ENCODE measurements at places on chromosomes 12 and 14.
A peak's percentile ranks its signal among the peaks of the same experiment; 100 is the strongest.

DNA sequence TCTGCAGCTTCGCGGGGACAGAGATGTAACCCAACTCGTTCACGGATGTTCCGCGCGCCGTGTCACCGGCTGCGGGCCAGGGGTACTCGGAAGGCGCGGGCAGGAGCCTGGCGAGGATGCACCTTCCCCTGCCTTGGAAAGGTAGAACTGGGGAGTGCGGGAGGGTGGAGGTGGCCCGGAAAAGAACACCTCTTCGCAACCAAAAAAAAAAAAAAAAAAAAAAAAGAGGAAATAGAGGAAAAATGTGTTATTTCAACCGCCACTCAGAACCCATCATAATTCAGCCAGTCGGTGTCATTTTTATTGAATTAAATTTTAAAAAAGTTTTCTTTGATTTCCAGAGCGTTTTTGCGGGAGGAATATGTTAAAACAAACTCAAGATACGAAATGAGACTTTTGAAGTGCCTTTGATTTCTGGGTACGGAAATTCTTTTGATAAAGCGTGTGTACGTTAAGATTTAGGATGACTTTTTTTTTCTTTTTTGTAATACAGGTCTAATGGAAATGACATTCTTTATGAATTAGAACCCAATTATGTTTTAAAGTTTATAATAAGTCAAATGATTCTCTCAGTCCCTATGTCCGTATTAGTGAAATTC lies 8.9 kb downstream of the CDKN1B start:
- DNase-seq: no peak

DNA sequence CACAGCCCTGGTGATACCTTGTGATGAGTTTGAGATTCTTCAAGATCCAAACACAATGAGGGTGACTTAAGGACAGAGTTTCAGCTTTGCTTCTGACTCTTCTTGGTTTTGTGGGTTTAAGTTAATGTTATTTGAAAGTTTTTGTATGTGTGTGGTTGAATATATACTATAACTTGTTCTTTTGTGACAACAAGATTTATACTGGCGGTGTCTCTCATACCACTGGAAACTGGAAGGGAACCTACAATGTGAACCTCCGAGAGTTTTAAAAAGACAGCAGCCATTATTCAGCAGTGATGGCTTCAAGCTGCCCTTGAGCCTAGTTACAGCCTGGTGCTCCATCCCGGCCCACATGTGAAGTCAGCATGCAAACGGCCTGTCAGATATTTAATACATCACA lies 87.9 kb upstream of the IGF1 start:
- no peak for DNase-seq

DNA sequence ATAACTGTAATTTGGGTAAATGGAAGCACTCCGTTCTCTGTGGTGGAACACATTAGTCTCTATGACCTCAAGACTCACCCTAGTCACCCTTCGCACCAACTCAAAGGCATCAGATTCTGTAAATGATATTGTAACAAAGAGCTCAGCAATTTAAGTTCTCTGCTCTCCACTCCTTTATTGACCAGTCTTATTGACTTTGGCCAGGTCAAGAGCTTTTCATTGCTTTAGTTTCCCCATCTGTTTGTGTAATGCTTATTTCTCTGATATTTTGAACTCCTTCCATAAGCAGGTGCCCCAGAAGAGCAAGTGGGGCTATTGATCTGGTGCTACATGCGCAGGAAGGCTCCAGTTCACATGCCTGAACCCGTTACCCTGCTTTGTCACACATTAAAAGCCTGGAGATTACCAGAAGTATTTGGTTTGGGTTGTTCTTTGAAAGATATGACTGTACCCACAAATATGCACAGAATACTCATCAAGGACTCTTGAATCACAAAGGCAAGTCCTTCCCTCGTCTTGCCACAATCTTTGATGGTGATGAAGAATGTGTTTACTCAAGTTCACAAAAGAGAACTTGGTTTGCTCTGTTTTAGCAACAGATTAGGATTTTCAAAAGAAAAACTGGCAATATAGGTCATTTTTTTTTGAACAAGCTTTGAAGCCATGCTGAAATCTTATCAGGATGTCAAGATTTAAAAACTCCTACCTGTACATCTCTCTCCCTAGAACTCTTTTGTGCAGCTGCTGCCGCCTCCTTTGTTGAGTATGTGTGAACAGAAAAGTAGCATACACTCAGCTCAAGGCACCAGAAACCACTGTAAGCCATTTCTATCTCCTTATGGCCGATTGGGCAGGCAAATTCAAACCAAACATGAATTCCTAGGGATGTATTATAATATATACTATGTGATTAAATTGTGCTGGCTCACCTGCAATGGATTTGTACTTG lies 193.9 kb downstream of the BCAT1 start:
- DNase-seq: no peak

DNA sequence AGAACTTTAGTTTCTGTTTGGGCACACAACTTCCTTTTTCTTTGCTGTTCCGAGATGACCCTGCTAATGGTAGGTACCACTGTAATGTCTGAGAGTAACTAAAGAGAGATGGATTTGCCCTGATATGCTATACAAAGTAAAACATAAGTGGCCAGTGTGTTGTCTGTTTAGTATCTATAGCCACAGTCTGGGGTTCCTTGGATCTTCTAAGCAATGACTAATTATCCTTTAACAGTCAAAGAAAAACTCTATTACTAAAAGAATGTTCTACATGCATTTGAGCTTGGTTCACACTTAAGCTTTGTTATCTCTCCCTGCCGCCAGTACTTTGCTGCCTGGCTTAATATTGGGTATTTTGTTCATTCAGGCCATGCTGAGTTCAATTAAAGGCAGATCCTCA lies 1051.9 kb upstream of the FLRT2 start:
- no peak for DNase-seq

- DNase-seq: no peak
Measured at GRCh38 chr12:97140355-97140754, 233.3 kb downstream of the NEDD1 start.

DNA sequence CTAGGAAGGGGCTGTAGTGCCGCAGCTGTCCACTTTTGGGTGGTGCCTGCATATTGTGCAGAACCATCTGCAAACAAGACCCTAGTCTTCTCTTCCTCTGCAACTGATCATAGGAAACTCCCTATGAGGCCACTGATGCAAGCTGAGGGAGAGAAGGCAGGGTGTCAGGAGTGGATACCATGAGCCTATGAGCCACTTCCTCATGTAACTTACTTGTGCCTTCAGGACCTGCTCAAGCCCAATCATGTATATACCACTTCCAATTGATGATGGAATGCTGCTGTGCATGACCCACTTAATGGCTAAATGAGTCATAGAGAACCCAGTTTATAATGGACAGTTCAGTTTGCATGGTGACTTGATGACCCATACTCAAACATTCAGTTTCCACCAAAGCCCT lies 107.9 kb downstream of the ALG10B start:
- no peak for DNase-seq

- no peak for DNase-seq
Measured at GRCh38 chr12:4591180-4591687, 29.2 kb downstream of the DYRK4 start.

DNA sequence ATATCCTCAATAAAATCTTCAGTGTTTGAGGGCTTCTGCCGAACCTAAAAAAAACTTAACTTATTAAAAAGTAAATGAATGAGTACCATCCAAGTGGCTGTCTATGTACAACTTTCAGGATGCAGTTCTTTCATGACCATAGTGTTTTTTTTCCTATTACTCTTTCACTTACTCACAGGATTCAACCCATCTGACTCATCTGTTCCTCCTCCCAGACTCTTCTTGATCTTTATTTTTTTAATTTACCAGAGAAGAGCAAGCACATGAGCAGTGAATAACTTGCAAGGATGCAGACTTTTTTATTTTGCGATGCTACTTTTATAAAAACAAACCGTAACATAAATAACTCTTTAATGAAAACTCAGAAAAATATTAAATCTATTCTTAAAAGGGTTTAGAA lies 24.5 kb downstream of the RECQL start:
- no peak for DNase-seq

GRCh38 chr12:54719691-54720090 lies 71.5 kb upstream of the DCD start:
- DNase-seq: no peak

GRCh38 chr12:22014041-22014782 lies 31.8 kb upstream of the CMAS start:
- no peak for DNase-seq

DNA sequence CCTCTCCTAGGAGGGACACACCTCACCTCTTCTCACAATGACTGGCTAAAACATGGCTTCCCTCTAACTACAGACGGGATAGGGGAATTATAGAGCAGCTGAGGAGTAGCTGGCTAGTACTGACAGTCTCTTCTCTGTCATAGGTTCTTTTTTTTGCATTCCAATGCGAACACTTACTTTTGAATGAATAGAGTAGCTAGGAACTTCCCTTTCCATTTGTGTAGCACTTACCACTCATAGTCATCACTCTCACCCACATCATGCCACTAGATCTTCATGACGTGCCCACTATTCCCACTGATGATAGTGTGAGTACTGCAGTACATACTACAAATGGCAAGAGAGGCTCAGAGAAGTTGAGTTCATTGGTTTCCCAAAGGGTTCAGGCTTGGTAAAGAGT lies 143.9 kb upstream of the HIF1A start:
- DNase-seq: no peak

DNA sequence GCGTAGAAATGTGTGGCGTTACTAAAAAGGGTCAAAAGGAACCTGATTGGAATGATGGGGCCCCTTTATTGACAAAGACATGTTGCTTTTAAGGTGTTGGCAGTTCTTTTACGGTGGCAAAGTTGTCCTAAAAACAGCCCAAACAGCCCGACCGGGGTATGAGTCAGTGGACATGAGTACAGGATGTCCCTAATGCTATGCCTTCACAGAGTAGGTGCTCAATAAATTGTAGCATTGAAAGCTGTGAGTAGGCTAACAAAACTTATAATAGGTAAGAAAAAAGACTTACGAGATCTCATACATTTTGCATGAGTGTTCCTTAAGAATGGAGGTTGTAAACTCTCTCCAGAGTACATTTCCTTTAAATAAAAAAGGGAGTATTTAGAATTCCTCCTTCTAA lies 2.6 kb downstream of the ELK3 start:
- no peak for DNase-seq

GRCh38 chr12:1346126-1346525 lies 248.3 kb downstream of the FBXL14 start:
- DNase-seq: no peak

GRCh38 chr12:4356041-4356327 lies 23.5 kb downstream of the FGF23 start:
- DNase-seq: peak; percentile 19

GRCh38 chr14:65926935-65927700 lies 514.6 kb downstream of the FUT8 start:
- no peak for DNase-seq

DNA sequence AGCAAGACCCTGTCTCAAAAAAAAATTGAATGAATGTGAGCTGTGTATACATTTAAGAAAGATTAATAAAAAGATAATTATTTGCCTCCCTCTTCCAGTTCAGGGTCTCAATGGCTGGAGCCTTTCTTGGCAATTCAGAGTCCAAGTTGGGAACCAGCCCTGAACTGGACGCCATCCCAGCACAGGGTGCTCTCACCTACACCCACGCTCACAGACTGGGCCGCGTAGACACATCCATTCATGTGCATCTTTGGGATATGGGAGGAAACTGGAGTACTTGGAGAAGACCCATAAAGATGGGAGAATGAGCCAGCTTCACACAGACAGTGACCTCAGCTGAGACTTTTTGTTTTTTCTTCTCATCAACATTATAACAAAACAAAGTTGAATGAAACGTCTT lies 6.5 kb downstream of the MAPK1IP1L start:
- no peak for DNase-seq

DNA sequence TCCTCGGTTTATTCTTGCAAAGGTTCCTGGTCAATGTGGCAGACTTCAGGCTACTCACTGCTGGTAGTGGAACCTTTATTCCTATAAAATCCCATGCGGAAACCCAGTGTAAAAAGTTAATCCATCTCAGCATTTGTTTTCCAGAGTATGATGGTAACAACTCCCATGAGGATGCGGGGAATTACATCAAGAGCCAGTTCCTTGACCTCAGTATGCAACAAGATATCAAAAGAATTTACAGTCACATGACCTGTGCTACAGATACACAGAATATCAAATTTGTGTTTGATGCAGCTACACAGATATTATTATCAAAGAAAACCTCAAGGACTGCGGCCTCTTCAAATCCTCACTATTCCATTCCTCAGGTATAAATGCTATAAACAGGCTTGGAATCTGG lies 19.3 kb downstream of the CPM start:
- no peak for DNase-seq

DNA sequence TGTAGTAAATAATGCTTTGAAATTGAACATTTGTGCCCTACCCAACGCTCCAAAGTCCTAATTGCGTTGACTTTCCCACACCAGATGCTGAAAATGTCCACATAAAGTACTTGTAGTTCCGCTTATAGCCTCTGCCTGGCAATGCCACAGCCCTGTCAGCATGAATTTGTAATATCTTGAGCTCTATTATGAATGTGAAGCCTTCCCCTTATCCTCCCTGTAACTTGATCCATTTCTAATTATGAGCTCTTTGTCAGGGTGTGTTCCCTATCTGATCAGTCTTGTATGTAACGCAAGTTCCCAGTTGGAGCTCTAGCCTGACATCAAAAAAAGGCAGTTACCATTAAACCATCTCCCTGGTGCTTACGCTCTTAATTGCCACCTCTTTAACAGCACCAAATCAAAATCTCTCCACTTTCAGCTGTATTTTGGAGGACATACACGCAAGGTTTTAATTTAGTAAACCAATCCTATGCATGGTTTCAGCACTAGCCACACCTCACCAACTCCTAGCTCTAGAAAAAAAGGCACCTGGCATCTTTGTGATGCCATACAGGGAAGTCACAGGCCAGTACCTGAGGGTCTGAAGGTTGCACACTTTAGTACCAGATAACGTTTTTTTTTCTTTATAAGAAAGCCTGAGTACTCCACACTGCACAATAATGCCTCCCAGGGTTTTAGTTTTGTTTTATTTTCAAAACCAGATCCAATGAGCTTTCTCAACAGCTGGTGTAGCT lies 69.3 kb downstream of the EEA1 start:
- no peak for DNase-seq

GRCh38 chr12:52415870-52416750 lies 10.0 kb upstream of the KRT82 start:
- DNase-seq: no peak

DNA sequence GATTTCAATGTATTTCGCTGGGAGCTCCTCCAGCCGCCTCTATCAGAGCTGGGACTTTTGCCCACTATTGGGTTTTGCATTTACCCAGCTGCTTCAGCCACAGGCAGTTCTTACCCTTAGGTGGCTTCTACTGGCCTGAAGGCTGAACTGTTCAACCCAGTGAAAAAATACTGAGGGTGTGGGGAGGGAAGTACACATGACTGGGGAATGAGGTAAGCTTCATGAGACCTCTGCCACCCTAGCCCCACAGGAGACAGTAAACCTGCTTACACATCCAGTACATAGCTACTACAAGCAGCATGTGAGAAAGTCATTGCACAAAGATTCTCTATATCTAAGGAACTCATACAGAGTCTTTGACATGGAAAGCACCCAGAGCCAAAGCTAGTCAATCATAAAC lies 411.1 kb downstream of the SYT1 start:
- DNase-seq: no peak

- no peak for DNase-seq
Measured at GRCh38 chr12:120538281-120539156, 4.4 kb downstream of the RNF10 start.
